Head of caudate nucleus (tissue), 42 donors: ENCODE measurements at places on chromosomes 7 and 10.
A peak's percentile ranks its signal among the peaks of the same experiment; 100 is the strongest.

DNA sequence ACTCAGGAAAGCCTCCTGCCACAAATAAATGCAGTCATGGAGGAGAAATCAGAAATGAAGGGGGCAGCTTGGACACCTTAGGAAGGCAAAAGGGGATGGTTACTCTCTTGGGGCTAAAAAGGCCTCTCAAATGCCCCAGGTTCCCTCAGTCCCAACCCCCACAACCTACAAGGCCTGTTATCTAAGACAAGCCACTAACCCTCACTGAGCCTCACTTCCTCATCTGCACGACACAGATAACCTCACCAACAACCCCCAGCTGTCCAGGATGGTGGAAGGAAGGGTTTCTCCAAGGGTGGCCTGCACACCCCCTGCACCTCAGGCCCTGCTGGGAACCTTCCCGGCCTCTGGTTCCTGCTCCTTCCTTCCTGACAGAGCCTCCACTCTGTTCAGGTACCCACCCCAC lies 29.2 kb downstream of the SORBS1 start:
- DNase-seq, result no peak

DNA sequence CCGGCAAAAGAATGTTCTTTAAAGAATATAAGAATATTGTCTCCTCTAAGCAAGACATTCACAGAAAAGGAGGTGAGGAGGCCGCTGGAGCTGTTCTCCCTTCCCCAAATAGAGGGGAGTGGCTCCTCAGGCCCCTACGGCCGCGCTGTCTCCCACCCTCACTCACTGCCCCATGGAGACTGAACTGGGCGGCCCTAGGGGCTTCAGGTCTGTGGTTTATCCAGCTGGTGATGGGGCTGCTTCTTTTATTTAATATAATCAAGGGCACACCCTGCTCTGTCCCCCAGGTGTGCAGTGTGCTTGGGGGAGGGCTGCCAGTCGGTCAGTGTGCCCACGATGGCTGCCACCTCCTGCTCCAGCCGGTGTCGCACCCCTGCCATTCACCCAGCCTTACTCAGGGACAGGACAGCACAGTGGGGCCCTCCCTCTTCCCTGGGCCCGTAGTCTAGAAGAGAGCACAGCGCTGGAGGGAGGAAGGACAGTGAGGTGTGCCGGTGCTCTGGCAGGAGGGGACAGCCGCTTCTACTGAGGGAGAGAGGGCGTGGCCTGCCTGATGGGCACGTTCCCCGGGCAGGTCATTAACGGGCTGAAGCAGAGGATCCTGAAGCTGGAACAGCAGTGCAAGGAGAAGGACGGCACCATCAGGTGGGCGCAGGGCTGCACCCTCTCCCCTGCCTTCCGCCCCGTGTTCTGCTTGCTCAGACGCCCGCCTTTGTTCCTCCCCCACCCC lies 23.4 kb downstream of the IQCE start:
- no peak for DNase-seq

- DNase-seq, result no peak
Observed at GRCh38 chr10:6247041-6247712, 44.4 kb downstream of the PFKFB3 start.

GRCh38 chr10:77756319-77757232 lies 119.0 kb upstream of the KCNMA1 start:
- DNase-seq, result peak; percentile 41

GRCh38 chr10:21637795-21638194 lies 103.8 kb downstream of the MLLT10 start:
- no peak for DNase-seq

DNA sequence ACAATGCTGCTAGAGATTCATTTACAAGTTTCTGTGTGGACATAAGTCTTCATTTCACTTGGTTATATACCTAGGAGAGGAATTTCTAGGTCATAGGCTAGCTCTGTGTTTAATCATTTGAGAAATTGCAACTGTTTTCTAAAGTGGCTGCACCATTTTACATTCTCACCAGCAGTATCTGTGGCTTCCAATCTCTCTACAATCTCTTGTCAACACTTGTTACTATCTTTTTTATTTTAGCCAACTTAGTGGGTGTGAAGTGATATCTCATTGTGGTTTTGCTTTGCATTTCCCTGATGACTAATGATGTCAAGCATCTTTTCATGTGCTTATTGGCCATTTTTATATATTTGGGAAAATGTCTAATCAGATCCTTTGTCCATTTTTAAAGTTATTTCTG lies 53.0 kb upstream of the DRGX start:
- no peak for DNase-seq

GRCh38 chr7:90629297-90629918 lies 33.3 kb downstream of the CDK14 start:
- no peak for DNase-seq
